Activated naive CD4-positive, alpha-beta T cell treated with anti-CD3 and anti-CD28 coated beads for 36 hours (primary cell): ENCODE measurements at places on chromosomes 6 and 20. TPM values are rescaled to one million over a fixed set of nuclear protein-coding genes. Genes with fewer than 3 reads are reported as not detected.

BACH2 gene
- total RNA-seq, result 75.1 TPM

HNF4A gene
- total RNA-seq, result not detected

OPRM1 gene
- not detected for total RNA-seq

TGM2 gene
- total RNA-seq, result not detected

CD164 gene
- 177 TPM for total RNA-seq

GRCh38 chr20:44182863-44183262 lies 4.1 kb downstream of the JPH2 start:
- peaks cover 8% of the 10 kb centered on the region for H3K4me1 ChIP-seq
- DNase-seq, result no peak
- peaks cover 41% of the 10 kb centered on the region for H3K27me3 ChIP-seq
- no peak overlapping the region for H3K4me3 ChIP-seq

GRCh38 chr6:132128424-132128823 lies 177.3 kb upstream of the CCN2 start:
- H3K4me3 ChIP-seq, result no peak overlapping the region
- H3K36me3 ChIP-seq, result no peaks in the 10 kb centered on the region
- no peaks in the 10 kb centered on the region for H3K4me1 ChIP-seq
- DNase-seq, result no peak
- H3K27ac ChIP-seq, result no peak overlapping the region

DNA sequence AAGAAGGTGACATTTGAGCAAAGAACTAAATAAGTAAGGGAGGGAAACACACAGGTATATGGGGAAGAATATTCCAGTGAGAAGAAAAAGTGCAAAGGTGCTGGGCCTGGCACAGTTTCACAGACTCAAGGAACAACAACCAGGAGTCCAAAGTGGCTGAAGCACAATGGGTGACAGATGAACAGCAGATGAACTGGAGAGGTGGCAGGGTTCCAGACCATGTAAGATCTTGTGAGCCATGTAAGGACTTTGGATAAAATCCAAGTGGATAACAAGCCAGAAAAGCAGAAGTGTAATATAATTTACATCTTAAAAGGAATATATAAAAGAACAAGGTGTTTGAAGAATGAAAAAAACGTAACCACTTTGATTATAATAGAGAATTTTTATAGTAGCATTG lies 87.9 kb downstream of the MMS22L start:
- H3K36me3 ChIP-seq, result peaks cover 13% of the 10 kb centered on the region
- H3K27me3 ChIP-seq, result no peaks in the 10 kb centered on the region
- H3K4me3 ChIP-seq, result no peak overlapping the region
- DNase-seq, result no peak
- no peak overlapping the region for H3K27ac ChIP-seq
- no peaks in the 10 kb centered on the region for H3K4me1 ChIP-seq

DNA sequence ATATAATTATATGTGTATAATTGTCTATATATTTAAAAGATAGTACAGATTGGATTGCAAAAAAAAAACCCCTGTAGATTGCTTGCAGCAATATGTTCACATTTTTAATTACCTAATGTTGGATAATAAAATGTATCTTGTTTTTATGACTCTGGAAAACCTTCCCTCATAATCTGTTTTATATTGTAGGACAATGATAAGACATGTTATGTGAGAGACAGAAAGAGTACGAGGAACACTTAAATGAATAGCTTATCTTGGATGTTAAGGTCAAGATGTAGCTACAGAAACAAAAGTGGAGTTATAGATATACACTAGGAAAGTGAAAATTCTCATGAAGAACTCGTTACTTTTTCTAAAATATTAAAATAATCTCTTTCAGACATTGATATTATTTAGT lies 691.6 kb upstream of the IMPG1 start:
- H3K36me3 ChIP-seq, result no peaks in the 10 kb centered on the region
- no peaks in the 10 kb centered on the region for H3K4me1 ChIP-seq
- DNase-seq, result no peak
- H3K27ac ChIP-seq, result no peak overlapping the region
- H3K4me3 ChIP-seq, result no peak overlapping the region

DNA sequence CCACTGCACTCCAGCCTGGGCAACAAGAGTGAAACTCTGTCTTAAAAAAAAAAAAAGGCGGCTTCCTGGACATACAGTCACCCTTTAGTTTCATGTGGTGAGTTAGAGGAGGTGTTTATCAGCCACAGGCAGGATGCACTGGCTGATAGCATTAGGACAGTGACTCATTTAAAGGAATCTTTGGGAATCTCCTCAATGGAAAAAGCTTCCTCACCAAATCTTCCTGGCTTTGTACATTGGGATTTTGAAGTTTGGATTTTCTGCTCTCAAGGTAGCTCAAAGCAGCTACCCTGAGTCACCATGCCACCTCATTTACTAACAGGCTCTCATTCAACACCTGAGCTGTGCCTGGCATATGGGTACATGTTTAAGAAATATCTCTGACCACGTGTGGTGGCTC lies 20.2 kb downstream of the PRPH2 start:
- H3K4me3 ChIP-seq, result no peak overlapping the region
- no peaks in the 10 kb centered on the region for H3K27me3 ChIP-seq
- DNase-seq, result no peak
- H3K36me3 ChIP-seq, result no peaks in the 10 kb centered on the region

DNA sequence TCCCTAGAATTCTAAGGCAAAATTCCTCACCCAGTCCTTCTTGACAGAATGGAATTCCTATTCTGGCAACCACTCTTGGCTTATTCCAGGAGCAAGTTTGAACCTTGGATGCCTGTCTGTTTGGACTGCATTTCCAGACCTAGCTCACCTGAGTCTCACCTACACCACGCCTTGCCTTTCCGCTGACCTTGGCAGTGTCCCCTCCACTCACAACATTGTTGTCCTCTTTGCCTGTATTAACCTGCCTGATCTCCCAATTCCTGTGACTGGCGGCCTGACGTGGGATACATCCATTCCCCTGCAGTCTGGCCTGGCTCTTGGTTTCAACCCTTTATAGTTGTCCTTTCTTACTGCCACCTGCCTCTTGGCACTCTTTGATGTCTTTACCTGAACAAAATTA lies 281.4 kb upstream of the SOX4 start:
- H3K27me3 ChIP-seq, result peaks cover 9% of the 10 kb centered on the region
- H3K36me3 ChIP-seq, result no peaks in the 10 kb centered on the region
- no peak overlapping the region for H3K4me3 ChIP-seq
- H3K27ac ChIP-seq, result no peak overlapping the region
- no peaks in the 10 kb centered on the region for H3K4me1 ChIP-seq

GRCh38 chr6:72760114-72760793 lies 138.4 kb downstream of the KCNQ5 start:
- no peaks in the 10 kb centered on the region for H3K36me3 ChIP-seq
- DNase-seq, result no peak
- H3K4me3 ChIP-seq, result no peak overlapping the region

- H3K27ac ChIP-seq, result no peak overlapping the region
- peaks cover 2% of the 10 kb centered on the region for H3K4me1 ChIP-seq
- peaks cover 2% of the 10 kb centered on the region for H3K36me3 ChIP-seq
- no peak for DNase-seq
- H3K27me3 ChIP-seq, result no peaks in the 10 kb centered on the region
Observed at GRCh38 chr6:118371955-118372354, 176.1 kb upstream of the PLN start.

- no peaks in the 10 kb centered on the region for H3K27me3 ChIP-seq
- DNase-seq, result peak; percentile 53
- peaks cover 100% of the 10 kb centered on the region for H3K4me1 ChIP-seq
- H3K4me3 ChIP-seq, result peak overlapping the region; percentile 0
- H3K27ac ChIP-seq, result peak overlapping the region; percentile 54
Observed at GRCh38 chr6:15255481-15255880, 9.6 kb downstream of the JARID2 start.

DNA sequence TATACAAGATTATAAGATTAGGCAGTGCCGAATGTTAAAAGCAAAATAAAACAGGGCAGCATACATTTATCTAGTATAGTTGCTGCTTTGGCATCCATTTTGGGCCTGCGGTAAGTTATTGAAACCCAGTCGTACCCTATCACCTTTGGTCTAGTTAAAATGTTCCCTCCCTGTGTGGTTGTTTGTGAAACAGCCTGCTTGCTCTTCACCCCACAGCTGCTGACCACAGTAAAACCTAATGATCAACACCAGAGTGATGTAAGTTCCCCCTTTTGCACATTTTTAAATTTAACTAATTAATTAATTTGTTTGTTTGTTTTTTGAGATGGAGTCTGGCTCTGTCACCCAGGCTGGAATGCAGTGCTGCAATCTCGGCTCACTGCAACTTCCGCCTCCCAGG lies 50.3 kb upstream of the TXNDC5 start:
- no peak overlapping the region for H3K4me3 ChIP-seq
- peaks cover 6% of the 10 kb centered on the region for H3K4me1 ChIP-seq
- H3K27me3 ChIP-seq, result no peaks in the 10 kb centered on the region
- peaks cover 2% of the 10 kb centered on the region for H3K36me3 ChIP-seq

DNA sequence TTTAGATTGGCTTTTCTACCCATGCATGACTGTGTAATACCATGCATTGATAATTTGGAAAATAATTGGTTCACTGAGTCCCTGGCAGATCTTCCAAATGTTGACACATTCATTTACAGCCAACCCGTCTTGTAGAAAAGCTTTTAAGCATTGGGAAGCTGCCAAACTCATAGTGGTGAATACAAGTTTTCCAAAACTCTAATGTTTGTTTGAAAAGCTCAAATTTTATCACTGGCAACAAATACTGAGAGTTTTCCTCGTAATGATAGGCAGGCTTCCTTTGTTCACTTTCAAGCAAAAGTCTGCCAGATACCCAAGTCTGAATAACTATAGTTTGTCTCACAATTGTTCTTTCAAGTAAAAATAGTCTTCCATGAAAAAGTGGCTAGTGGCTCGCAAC lies 143.0 kb downstream of the FIG4 start:
- no peak for DNase-seq
- no peaks in the 10 kb centered on the region for H3K27me3 ChIP-seq
- no peak overlapping the region for H3K4me3 ChIP-seq
- H3K27ac ChIP-seq, result no peak overlapping the region
- H3K4me1 ChIP-seq, result no peaks in the 10 kb centered on the region

DNA sequence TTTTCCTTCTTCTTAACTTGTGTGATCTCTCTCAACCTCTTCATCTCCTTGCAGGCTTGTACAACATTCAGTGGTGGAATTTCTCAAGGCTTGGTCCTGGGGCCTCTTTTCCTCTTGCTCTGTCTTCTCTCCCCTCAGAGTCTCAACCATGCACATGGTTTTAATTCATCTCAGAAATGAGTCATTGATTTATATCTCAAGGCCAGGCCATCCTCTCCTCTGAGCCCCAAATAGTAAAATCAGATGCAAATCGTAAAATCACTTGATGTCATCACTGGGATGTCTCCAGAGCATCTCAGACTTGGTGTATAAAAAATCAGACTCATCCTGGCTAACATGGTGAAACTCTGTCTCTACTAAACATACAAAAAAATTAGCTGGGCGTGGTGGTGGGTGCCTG lies 85.0 kb downstream of the FNDC1 start:
- no peak overlapping the region for H3K27ac ChIP-seq
- no peaks in the 10 kb centered on the region for H3K4me1 ChIP-seq
- no peak overlapping the region for H3K4me3 ChIP-seq
- peaks cover 12% of the 10 kb centered on the region for H3K27me3 ChIP-seq
- no peak for DNase-seq
- H3K36me3 ChIP-seq, result no peaks in the 10 kb centered on the region

DNA sequence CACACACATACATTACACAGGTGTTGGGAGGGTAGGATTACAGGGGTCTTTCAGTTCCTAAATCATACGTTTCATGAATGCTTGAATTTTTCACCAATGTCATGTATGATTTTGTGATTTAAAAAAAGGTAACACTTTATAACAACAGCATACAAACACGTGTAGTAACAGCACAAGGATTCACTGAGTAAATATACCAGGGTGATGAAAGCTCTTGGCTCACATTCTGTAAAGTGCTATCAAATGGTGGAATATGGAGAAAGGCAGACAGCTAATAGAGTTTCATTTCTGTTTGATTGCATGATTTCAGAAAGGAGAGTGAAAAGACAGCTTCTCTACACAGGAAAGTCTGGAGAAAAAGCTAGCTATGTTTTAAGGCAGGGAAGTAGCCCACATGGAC lies 231.9 kb downstream of the CD83 start:
- DNase-seq, result no peak
- peaks cover 10% of the 10 kb centered on the region for H3K4me1 ChIP-seq
- no peak overlapping the region for H3K27ac ChIP-seq
- H3K36me3 ChIP-seq, result no peaks in the 10 kb centered on the region
- H3K27me3 ChIP-seq, result no peaks in the 10 kb centered on the region

DNA sequence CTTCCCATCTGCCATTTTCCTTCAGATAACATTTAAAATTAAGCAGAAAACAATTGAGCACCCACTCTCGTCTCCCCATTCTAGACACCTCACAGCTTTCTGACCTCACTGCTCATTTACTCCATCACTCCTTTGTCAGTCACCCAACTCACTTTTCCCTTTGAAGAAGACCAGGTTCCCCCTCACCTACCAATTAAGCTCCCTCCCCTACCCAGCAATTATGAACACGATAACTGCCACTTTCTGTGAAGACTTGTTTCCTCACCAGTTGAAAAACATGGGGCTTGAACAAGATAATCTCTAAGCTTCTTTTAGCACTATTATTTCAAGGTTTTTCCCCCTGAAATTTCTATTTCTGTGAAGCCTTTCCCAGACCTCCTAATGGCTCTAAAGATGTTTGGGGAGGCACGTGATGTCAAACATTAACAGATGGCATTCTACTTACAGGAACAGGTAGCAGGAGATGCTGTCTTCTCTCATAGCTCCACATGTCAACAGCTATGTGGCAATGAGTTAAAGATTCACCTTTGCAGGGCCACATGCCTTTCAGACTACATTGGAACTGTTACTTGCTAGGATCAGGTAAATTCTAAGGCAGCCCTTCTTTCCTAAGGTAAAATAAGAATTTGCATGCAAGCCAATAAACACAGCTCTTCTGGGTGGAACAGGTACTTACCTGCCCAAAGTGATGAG lies 24.8 kb upstream of the SLA2 start:
- H3K4me3 ChIP-seq, result no peak overlapping the region
- H3K4me1 ChIP-seq, result no peaks in the 10 kb centered on the region

- H3K27ac ChIP-seq, result peak overlapping the region; percentile 90
- DNase-seq, result peak; percentile 28
- no peaks in the 10 kb centered on the region for H3K27me3 ChIP-seq
Observed at GRCh38 chr6:82248273-82248735, 760 bp upstream of the IBTK start.

GRCh38 chr6:14231071-14231483 lies 113.5 kb downstream of the CD83 start:
- H3K4me1 ChIP-seq, result peaks cover 21% of the 10 kb centered on the region
- no peak overlapping the region for H3K4me3 ChIP-seq
- no peak overlapping the region for H3K27ac ChIP-seq
- no peaks in the 10 kb centered on the region for H3K36me3 ChIP-seq
- DNase-seq, result no peak
- H3K27me3 ChIP-seq, result no peaks in the 10 kb centered on the region

- no peaks in the 10 kb centered on the region for H3K36me3 ChIP-seq
- no peaks in the 10 kb centered on the region for H3K27me3 ChIP-seq
- H3K4me1 ChIP-seq, result no peaks in the 10 kb centered on the region
- H3K4me3 ChIP-seq, result no peak overlapping the region
Observed at GRCh38 chr20:13173201-13173600, 47.9 kb upstream of the ISM1 start.
